ENCODE measurements at places on chromosomes 16 and 17.

DNA sequence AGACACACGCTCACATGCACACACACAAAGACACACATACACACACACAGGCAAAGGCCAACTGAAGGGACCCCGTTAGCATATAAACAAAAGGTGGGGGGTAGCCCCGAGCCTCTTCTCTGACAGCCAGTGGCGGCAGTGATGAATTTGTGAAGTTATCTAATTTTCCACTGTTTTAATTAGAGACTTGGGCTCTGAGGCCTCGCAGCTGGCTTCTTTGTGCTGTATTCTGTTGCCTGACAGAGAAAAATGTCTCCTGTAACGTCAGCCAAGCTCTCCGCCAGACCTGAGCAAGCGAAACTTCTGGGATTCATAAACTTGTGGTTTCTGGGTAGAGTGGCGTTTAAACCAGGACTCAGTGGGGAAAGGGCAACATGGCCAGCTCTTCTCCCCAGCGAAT lies 113.9 kb upstream of the FOXF1 start:
- no peaks in the 10 kb centered on the region for H3K36me3 ChIP-seq
- H3K4me3 ChIP-seq = no peak overlapping the region
- peaks cover 63% of the 10 kb centered on the region for H3K27me3 ChIP-seq
- H3K4me1 ChIP-seq = no peaks in the 10 kb centered on the region
- no peak overlapping the region for H3K27ac ChIP-seq

- H3K4me3 ChIP-seq = no peak overlapping the region
- DNase-seq = no peak
- H3K27me3 ChIP-seq = no peaks in the 10 kb centered on the region
- H3K4me1 ChIP-seq = peaks cover 10% of the 10 kb centered on the region
These were observed 3.1 kb upstream of the CEP20 start for GRCh38 chr16:15891508-15891907.

DNA sequence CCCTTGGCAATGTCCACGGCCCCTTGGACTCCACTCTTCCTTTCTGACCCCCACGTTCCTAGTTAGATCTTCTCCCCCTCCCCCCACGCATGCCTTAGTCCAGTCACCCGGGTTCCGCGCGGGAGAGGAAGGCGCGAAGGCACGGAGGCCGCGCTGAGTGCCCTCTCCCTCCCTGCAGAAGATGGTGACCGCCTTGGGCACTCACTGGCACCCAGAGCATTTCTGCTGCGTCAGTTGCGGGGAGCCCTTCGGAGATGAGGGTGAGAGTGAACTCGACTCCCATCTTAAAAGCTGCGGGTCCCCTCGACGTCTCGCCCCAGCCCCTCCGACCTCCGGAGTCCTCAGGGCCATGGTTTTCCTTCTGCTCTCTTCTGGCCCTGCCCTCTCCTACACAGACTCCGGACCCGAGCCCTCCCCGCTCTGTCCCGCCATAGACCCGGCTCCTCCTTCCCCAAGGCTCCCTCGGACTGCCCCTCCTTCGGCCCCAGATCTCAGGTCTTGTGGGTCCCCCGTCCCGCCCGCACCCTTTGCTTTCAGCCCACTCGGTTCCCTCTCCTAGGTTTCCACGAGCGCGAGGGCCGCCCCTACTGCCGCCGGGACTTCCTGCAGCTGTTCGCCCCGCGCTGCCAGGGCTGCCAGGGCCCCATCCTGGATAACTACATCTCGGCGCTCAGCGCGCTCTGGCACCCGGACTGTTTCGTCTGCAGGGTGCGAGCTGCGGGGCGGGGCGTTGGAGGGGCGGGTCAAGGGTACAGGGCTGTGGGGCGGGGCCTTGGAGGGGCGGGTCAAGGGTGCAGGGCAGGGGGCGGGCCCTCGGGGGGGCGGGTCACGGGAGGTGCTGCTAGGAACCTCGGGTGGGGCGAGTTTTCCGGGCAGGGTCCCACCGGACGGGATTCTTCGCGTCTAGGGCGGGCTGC lies 4.6 kb downstream of the TGFB1I1 start:
- peaks cover 43% of the 10 kb centered on the region for H3K36me3 ChIP-seq
- peaks cover 26% of the 10 kb centered on the region for H3K4me1 ChIP-seq
- H3K27ac ChIP-seq = peak overlapping the region; percentile 43

DNA sequence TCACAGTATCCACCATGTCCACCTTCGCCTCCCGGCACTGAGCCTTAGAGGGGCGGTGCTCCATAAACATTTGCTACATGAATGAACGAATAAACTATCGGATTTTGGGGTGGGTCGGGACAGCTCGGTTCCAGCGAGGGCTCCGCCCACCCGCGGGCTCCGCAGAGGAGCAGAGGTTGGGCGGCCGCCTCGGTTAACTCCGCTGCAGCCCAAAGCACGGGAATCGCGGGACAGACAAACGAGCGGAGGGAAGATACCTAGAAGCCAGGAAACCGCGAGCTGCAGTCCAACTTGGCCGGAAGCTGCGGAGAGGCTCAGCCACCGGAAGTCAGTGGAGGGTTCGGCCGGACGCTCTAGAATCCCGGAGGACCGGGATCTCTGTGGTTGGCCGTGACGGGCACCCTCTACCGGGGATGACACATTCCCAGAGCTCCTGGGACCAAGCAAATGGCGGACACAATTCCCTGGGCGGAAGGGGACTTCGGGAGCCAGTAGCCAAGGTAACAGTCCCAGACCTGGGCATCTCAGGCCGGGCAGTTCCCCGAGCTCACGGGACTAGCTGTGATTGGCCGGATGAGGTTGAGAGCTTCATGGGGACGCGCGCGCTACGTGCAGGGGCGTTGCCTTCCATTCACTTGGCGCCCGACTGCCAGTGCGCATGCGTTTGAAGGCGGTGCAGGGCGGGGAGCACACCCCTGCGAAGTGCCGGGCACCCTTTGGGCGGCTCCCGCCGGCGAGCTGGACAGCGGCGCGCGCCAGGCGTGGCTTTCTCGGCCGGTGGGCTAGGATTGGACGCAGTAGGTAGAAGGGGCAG lies 489 bp upstream of the MAPK7 start:
- H3K4me1 ChIP-seq = no peaks in the 10 kb centered on the region
- DNase-seq = peak; percentile 94
- H3K4me3 ChIP-seq = peak overlapping the region; percentile 92
- H3K36me3 ChIP-seq = peaks cover 37% of the 10 kb centered on the region
- H3K27ac ChIP-seq = peak overlapping the region; percentile 82

- H3K27me3 ChIP-seq = no peaks in the 10 kb centered on the region
- no peak overlapping the region for H3K27ac ChIP-seq
- H3K36me3 ChIP-seq = no peaks in the 10 kb centered on the region
- no peak for DNase-seq
These were observed 154.4 kb upstream of the PIRT start for GRCh38 chr17:10992106-10992880.

DNA sequence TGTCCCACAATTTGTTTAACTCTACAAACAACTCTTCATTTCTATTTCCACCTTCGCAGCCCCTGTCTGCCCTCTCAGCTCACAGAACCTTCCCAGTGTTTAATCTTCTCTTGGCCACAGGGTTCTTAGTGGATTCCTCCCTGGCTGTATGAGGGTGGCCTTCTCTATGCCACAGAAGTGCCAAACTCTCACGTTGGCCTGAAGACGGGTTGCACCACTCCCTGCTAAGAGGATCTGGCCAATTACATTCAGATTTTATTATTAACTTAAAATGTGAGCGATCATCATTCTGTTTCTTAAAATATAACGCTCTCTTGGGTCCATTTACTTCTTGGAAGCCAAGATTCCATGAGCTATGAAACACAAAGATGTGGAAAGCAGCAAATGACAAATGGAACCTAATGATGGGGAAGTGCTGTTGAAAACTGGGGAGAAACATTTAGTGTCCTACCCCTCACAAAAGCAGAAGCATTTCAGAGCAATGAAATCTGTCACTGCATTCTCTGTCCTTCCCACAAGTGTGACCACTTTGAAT lies 91.3 kb upstream of the NOG start:
- H3K4me3 ChIP-seq = no peak overlapping the region
- H3K4me1 ChIP-seq = no peaks in the 10 kb centered on the region
- no peak overlapping the region for H3K27ac ChIP-seq
- no peaks in the 10 kb centered on the region for H3K36me3 ChIP-seq
- peaks cover 29% of the 10 kb centered on the region for H3K27me3 ChIP-seq

- no peaks in the 10 kb centered on the region for H3K4me1 ChIP-seq
- no peak for DNase-seq
- no peak overlapping the region for H3K27ac ChIP-seq
- no peaks in the 10 kb centered on the region for H3K27me3 ChIP-seq
- peaks cover 62% of the 10 kb centered on the region for H3K36me3 ChIP-seq
These were observed 21.5 kb upstream of the BRCA1 start for GRCh38 chr17:43146649-43147048.

DNA sequence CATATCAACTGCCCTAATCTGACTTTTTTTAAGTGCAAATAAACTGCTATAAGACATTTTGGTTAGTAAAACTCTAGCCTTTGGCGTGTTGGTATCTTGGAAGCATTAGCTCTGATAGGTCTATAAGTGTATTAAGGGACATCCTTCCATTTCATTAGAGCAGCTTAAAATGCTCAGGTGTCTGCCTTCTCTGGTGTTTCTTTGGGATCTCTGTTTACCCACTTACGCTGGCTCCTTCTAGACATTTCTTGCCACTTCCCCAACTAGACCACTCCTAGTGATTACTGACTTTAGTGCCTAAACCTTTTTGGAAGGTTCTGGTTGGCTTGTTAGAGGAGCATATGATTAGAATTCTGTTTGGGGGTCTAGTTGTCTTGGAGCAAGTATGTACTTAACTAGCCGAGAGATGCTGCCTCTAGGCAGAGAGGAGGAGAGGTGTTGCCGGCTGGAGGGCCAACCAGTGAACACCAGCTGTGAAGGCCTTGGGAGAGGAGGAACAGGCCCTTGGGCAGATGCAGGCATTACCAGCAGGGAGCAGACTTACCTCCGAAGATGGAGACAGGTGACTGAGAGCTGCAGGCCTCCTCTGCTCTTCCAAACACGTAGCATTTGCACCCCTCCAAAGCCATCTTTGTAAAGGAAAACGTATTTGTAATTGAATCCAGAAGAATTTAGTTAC lies 15.2 kb upstream of the CLEC18C start:
- peaks cover 9% of the 10 kb centered on the region for H3K4me1 ChIP-seq
- no peak overlapping the region for H3K4me3 ChIP-seq
- no peaks in the 10 kb centered on the region for H3K27me3 ChIP-seq
- no peak for DNase-seq
- H3K27ac ChIP-seq = no peak overlapping the region
- H3K36me3 ChIP-seq = peaks cover 28% of the 10 kb centered on the region
